Activated CD8-positive, alpha-beta memory T cell treated with anti-CD3 and anti-CD28 coated beads, Interleukin-2, amount 10 ng/mL, durations not matched to agents 7 days and 5 days (primary cell): ENCODE measurements at places on chromosomes 3 and 15. TPM values are rescaled to one million over a fixed set of nuclear protein-coding genes. Genes with fewer than 3 reads are reported as not detected.

DNA sequence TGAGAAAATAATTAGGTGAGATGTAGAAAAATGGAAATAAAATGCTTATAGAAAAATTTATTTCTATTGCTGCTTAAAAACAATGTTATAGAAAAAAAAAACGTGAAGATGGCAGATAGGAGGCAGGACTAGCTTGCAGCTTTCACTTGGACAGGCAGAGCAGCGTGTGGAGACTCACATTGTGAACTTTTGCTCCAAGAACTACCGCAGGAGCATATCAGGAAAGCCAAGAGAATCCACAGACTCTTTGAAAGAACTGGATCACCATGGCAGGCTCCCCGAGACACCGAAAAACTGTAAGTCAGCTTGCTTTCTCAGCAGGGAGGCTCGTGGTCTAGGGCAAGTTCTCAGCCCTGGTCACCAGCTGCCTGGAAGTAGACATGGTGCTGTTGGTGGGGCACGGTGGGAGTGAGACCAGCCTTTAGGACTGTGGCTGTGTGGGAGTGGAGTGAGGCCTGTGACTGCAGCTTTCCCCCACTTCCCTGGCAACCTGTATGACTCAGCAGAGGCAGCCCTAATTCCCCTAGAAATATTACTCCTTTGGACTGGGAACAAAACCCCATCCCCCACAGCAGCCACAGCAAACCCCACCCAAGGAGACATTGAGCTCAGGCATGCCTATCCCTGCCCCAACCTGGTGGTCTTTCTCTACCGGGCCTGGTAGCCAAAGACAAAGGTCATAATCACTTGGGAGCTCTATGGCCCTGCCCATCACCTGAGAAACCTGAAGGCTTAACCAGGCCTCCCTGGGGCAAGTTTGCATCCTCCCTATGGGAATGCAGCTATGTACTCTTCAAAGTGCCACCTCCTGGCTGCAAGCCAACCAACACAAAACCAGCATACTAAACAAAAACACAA, 22.8 kb downstream of the STRIT1 start:
- no peak overlapping the region for H3K27ac ChIP-seq
- no peaks in the 10 kb centered on the region for H3K4me1 ChIP-seq
- no peaks in the 10 kb centered on the region for H3K36me3 ChIP-seq
- no peak for DNase-seq

ABHD10 gene
- 50.7 TPM for total RNA-seq

GRCh38 chr3:165466856-165467255, 270.7 kb upstream of the SLITRK3 start:
- no peaks in the 10 kb centered on the region for H3K36me3 ChIP-seq
- no peak for DNase-seq
- no peaks in the 10 kb centered on the region for H3K4me1 ChIP-seq
- no peaks in the 10 kb centered on the region for H3K27me3 ChIP-seq
- H3K27ac ChIP-seq, result no peak overlapping the region

DNA sequence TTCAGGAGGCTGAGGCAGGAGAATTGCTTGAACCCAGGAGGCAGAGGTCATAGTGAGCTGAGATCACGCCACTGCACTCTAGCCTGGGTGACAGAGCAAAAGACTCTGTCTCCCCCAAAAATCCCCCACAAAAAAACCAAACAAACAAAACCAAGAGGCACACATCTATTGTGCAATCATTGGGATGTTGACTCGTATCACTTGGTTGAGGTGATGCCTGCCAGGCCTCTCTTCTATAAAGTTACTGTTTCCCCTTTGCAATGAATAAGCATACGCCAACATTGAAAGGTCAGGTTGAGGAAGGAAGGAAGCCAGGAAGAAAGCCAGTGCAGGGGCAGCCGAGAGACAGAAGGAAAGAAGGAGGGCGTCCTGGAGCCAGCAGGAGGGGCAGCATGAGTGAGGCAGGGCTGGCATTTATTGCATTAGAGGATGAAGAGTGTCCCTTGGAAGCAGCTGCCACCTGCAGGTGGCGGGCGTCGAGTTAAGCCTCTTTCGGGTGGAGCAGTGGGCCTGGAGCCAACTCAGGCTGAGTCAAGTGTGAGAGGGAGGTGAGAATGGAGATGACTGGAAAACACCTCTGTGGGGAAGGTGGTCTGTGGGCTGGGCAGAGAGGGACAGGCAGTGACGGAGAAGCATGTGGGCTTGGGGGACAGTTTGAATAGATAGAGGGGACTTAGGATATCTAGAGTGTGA, 8.3 kb upstream of the CSPG4 start:
- H3K27ac ChIP-seq, result no peak overlapping the region
- peaks cover 11% of the 10 kb centered on the region for H3K27me3 ChIP-seq
- no peak for DNase-seq
- peaks cover 6% of the 10 kb centered on the region for H3K4me1 ChIP-seq
- no peak overlapping the region for H3K4me3 ChIP-seq
- no peaks in the 10 kb centered on the region for H3K36me3 ChIP-seq

- no peak overlapping the region for H3K4me3 ChIP-seq
- peaks cover 6% of the 10 kb centered on the region for H3K36me3 ChIP-seq
Observed at GRCh38 chr15:77057685-77058084, 13.2 kb downstream of the TSPAN3 start.

GRCh38 chr3:11362600-11362999, 90.4 kb downstream of the ATG7 start:
- peaks cover 10% of the 10 kb centered on the region for H3K4me1 ChIP-seq
- H3K36me3 ChIP-seq, result peaks cover 33% of the 10 kb centered on the region
- DNase-seq, result no peak
- no peaks in the 10 kb centered on the region for H3K27me3 ChIP-seq

CORO2B gene
- total RNA-seq, result not detected

GRCh38 chr3:20080956-20081554, 40.8 kb downstream of the KAT2B start:
- H3K4me3 ChIP-seq, result no peak overlapping the region
- peak overlapping the region; percentile 72 for H3K27ac ChIP-seq
- DNase-seq, result peak; percentile 60
- H3K36me3 ChIP-seq, result peaks cover 50% of the 10 kb centered on the region
- H3K4me1 ChIP-seq, result peaks cover 30% of the 10 kb centered on the region

GRCh38 chr15:57216288-57216687, 160.0 kb upstream of the CGNL1 start:
- no peak for DNase-seq
- no peaks in the 10 kb centered on the region for H3K4me1 ChIP-seq
- no peaks in the 10 kb centered on the region for H3K27me3 ChIP-seq
- no peak overlapping the region for H3K4me3 ChIP-seq

CCNB2 gene
- 95.3 TPM for total RNA-seq

ADAMTSL3 gene
- total RNA-seq, result not detected

CIDEC gene
- not detected for total RNA-seq

DNA sequence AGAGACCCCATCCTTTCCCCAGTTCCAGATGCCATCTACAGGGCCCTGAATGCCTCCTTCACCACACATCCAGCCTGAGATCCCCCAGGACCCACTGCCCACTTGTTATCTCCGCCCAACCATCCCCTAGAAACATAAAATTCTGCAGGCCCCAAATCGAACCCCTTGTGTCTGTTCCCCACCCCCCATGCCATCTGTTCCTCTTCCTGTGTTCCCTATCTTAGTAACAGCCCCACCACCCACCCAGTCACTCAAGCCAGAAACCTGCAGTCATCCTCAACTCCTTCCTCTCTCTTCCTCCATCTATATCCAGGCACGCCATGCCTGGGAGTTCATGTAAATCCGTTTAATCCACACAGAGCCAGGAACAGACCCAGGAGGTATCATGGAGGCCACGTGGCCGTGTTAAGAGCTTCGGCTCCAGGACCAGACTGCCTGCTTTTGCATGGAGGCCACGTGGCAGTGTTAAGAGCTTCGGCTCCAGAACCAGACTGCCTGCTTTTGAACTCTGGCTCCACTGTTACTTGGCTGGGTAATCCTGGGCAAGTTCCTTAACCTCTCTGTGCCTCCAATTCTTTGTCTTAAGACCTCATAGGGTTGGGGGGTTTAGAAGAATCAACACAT, 4.8 kb downstream of the CSRNP1 start:
- H3K27me3 ChIP-seq, result no peaks in the 10 kb centered on the region
- peaks cover 72% of the 10 kb centered on the region for H3K4me1 ChIP-seq
- DNase-seq, result no peak
- peak overlapping the region; percentile 71 for H3K4me3 ChIP-seq
- peaks cover 33% of the 10 kb centered on the region for H3K36me3 ChIP-seq
- peak overlapping the region; percentile 95 for H3K27ac ChIP-seq

- no peaks in the 10 kb centered on the region for H3K4me1 ChIP-seq
- no peaks in the 10 kb centered on the region for H3K36me3 ChIP-seq
- no peaks in the 10 kb centered on the region for H3K27me3 ChIP-seq
- no peak overlapping the region for H3K4me3 ChIP-seq
- DNase-seq, result no peak
Observed at GRCh38 chr3:178498871-178499270, 37.4 kb upstream of the KCNMB2 start.

DNA sequence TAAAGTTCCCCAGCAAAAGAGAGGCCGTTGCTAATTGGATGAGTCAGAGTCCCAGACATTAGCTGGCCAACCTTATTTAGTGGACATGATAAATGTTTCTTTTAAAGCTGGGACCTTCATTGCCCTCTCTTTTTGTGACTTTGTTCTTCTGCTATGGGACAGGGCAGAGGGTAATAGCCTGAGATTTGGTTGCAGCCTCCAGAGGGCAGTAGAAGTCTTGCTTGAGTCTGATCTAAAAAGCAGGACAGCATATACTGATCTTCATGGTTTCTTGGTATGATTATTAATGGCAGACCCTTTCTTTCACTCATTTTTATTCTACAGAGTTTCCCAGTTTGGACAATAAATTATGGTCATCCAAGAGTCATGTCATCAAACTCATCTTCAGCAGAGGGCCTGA, 25.1 kb upstream of the ZKSCAN7 start:
- H3K4me3 ChIP-seq, result no peak overlapping the region
- H3K36me3 ChIP-seq, result no peaks in the 10 kb centered on the region
- DNase-seq, result peak; percentile 42
- H3K27me3 ChIP-seq, result peaks cover 9% of the 10 kb centered on the region
- no peak overlapping the region for H3K27ac ChIP-seq
- H3K4me1 ChIP-seq, result no peaks in the 10 kb centered on the region

DNA sequence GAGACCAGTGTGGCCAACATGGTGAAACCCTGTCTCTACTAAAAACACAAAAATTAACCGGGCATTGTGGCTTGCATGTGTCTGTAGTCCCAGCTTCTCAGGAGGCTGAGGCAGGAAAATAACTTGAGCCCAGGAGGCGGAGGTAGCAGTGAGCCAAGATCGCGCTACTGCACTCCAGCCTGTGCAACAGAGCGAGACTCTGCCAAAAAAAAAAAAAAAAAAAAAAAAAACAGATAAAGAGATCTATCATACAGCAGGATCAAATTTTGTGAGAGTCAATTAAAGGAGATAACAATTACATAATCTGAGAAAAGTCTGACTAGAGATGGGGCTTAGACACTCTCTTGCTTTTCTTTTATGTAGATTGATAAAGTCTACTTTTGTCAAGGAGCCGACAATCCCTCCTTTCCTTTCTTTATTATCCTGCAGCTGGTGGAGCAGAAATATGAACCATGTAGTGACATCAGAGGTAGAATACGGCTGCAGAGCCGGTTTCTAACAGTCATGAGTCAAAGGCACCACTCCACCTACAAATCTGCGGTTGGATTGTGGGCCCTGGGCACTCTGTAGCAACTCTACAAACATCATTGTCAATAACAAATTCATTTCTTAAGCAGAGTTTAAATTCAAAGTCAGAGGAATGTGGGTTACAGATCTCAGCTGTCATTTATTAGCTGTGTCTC, 9.0 kb downstream of the C2CD4A start:
- H3K36me3 ChIP-seq, result no peaks in the 10 kb centered on the region
- H3K27ac ChIP-seq, result no peak overlapping the region
- H3K4me1 ChIP-seq, result no peaks in the 10 kb centered on the region
- DNase-seq, result no peak
- no peak overlapping the region for H3K4me3 ChIP-seq

ZDHHC3 gene
- total RNA-seq, result 54.0 TPM

DNA sequence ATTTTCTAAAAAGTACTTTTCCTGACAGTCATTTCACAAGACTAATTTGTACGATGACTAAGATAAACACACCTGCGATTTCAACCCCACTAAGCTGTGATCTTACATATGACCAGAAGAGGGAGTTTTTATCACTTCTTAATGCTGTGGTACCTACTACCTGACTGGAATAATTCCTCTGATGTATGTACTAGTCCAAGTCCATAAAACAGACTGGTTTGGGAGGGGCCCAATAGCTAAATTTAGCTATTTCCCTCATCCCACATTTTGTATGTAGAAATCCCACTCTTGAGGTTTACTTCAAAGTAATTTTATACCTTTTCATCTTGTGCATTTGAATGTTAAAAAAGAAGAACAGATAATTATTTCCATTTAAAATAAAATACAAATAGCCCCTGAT, 49.7 kb upstream of the SCAANT1 start:
- H3K4me1 ChIP-seq, result peaks cover 53% of the 10 kb centered on the region
- no peak for DNase-seq
- no peak overlapping the region for H3K27ac ChIP-seq
- no peaks in the 10 kb centered on the region for H3K27me3 ChIP-seq

SNX33 gene
- total RNA-seq, result 1.4 TPM

DNA sequence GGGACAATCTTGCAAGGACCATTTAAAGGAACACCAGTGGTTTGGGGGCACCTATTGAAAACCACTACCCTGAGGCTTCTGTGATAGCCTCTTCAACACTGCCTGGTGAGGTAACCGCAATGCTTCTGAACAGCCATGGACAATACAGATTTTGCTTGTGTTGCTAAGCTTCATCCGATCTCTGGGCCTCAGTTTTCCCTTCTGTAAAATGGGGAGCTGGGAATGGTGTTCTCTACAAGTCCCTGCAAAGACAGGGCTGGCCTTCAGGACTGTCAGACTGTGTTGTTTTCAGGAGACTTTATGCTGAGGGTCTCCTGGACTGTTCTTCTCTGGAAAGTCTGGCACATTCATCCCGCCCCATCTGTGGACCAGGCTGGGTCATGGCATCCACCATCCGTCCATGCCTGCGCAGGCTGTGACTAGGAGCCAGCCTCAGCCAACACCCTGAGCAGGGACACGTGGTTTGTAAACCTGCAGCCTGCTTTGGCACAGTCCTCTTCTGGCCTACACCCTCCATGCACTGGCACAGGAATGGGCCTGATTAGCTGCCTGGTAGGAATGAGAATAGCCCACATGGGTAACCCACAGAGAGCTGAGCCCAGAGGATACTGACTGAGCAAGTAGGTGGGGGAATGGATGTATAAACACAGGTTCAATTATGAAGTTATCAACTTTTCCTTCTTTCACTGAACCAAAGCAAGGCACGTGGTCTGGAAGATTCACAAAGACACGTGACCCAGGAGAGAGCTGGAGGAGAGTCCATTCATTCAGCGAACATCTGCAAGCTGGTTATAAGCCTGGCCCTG, 55.3 kb downstream of the ROPN1B start:
- H3K4me1 ChIP-seq, result peaks cover 12% of the 10 kb centered on the region
- no peaks in the 10 kb centered on the region for H3K27me3 ChIP-seq
- no peak overlapping the region for H3K4me3 ChIP-seq

HIGD1A gene
- total RNA-seq, result 71.1 TPM

GRCh38 chr15:71103102-71103676, 12.1 kb upstream of the THSD4 start:
- peaks cover 3% of the 10 kb centered on the region for H3K27me3 ChIP-seq
- H3K4me3 ChIP-seq, result no peak overlapping the region
- no peak for DNase-seq

DNA sequence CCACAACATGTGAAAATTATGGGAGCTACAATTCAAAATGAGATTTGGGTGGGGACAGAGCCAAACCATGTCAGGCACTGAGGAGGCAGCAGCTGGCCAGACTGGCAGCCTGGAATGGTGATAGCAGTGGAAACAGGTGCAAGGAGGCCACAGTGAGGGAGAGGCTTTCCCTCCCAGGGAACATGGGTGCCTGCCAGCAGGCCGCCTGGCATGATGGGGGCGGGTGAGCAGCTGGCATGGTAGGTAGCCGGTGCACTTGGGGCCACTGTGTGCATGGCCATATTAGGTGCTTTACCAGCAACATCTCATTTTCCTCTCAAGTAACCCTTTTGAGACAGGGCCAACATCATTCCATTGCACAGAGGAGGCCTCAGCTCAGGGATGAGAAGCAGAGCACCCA, 18.3 kb upstream of the MRPS22 start:
- no peaks in the 10 kb centered on the region for H3K36me3 ChIP-seq
- H3K27ac ChIP-seq, result no peak overlapping the region
- no peak for DNase-seq
